8988T (cell line): ENCODE measurements at places on chromosomes 7 and 10.
A peak's percentile ranks its signal among the peaks of the same experiment; 100 is the strongest.

- DNase-seq: no peak
Measured at GRCh38 chr7:140005341-140005740, 57.4 kb downstream of the PARP12 start.

GRCh38 chr10:132193907-132194552, 7.3 kb downstream of the DPYSL4 start:
- no peak for DNase-seq

GRCh38 chr7:76069238-76069638, 21.3 kb downstream of the MDH2 start:
- DNase-seq: no peak

GRCh38 chr7:116327752-116328151, 117.4 kb downstream of the TES start:
- no peak for DNase-seq

GRCh38 chr7:20330239-20330927, at the start of gene ITGB8:
ITGB8 (plus strand) TSS chr7:20330900; CDS start chr7:20331807, 907 bp downstream.
- peak; percentile 20 for DNase-seq

DNA sequence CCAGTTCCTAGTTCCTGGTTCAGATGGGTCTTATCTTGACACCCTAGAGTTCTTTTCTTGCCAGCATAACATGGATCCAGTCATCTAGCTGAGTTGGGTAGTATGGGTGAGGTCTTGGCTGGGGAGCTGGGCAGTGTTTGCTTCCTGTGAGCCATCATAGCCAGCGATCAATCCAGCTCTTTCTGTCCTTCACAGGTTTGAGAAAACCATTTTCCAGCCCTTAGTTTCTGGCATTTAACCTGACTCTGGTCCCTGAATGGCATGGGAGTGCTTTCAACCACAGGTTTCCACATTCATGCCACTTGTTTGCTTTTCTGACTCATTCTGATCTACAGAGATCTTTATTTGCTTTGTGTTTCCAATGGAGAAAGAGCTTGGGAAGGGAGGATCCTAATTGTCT, 8.6 kb downstream of the SLC13A1 start:
- DNase-seq: no peak

DNA sequence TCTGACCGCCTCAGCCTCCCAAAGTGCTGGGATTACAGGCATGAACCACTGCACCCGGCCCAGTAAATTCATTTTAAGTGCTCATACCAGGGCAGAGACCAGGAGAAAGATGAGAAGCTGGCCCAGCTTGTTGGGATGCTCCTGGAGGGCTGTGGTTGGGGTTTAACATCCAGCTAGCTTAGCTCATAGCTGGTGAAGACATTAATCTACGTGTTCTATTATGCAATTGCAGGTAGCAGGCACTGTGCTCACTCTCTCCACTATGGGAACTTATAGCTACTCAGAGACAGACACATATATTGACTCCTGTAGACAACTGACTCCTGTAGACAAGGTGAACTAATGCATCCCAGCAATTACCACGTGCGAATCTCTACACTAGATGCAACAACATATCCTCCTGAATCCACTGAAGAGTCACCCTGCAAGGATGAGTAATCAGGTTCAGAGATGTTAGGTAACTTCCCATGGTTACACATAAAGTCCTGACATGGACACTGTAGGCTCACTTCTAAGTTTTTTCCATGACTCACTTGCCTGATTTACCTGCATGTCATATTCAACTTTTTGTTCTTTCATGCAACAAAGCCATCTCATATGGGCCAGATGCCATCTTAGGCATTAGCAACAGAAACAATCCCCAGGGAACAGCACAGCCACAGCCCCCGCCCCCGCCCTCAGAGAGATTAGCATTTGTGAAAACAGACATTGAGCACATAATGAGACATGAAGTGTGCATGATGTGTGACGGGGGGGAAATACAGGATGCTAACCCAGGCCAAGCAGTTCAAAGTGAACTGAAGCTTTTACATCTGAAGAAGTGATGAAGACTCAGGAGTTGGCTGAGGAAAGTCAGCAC, 37.2 kb downstream of the ERLIN1 start:
- no peak for DNase-seq

- no peak for DNase-seq
Measured at GRCh38 chr10:110765513-110766319, 106.0 kb upstream of the PDCD4 start.

GRCh38 chr10:118764195-118764594, 9.4 kb upstream of the CACUL1 start:
- no peak for DNase-seq

- DNase-seq: no peak
Measured at GRCh38 chr10:88865281-88865876, 13.7 kb upstream of the ANKRD22 start.

GRCh38 chr10:86569335-86569734, 47.7 kb upstream of the WAPL start:
- no peak for DNase-seq

DNA sequence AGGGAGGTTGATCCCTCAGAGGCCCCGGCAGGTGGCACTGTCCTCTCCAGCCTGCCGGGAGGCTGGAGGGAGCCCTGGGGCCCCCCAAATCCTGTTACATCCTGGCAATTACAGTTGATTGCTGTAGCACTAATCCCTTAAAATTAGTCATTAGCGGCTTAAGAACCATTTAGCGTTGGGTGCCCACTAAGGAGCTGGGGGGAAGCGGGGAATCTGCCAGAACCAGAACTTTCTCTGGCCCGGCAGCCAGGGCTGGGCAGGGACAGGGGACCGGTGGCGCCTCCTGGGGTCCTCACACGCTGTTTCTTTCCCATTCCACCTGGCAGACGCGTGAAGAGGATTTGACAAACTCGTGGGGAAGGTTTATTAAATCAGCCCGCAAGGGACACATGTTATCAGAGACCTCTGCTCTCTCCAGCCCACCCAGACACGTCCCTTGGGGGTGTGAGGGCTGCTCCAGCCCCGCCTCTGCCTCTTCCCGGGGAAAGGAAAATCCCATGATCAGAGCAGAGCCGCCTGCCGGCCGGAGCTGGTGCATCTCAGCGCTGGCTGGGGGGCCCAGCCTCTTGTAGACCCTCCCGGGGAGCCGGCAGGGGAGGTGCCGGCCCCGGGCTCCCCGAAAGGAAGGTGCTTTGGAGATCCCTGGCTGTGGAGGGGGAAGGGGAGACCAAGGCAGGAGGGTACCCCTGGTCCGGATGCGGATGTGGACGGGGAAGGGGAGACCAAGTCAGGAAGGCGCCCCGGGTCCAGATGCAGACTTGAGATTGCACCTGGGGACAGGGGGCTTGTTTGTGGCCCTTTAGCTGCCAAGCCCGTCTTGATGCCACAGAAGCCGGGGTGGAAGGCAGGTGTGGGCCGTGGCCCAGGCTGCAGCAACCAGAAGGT, 142.7 kb downstream of the ELFN1 start:
- peak; percentile 70 for DNase-seq

- no peak for DNase-seq
Measured at GRCh38 chr10:46293832-46294640, 7.2 kb downstream of the ANTXRL start.

DNA sequence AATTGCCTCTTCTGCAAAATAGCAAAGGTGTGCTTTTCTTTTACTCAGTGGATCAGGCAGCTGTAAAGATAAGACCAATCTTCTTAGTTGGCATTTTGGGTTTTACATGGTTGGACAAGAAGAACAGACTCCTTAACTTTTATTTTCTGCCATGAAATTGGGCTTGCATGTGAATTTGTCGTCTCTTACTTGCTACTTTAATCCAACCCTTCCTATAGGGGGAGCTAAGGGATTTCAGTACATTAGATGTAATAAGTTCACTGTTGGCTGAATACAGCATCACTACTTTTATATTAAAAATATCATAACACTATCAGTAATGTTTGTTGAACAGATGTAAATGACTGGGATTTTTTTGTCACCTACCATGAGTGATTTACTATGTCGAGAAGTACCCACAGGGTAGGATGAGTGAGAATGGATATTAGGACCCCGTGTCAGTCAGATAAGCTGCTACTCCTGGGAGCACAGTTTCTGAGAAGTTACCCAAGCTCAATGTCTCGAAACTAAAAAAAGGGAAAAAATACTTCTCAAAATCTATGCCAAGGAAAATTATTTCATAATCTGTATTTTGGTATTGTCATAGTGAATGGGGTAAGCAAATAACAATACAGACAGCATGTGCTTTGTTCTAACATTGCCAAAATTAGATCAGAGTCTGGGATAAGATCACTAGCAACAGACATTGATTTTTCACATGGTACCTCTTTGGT, 127.4 kb upstream of the AGR3 start:
- DNase-seq: no peak

DNA sequence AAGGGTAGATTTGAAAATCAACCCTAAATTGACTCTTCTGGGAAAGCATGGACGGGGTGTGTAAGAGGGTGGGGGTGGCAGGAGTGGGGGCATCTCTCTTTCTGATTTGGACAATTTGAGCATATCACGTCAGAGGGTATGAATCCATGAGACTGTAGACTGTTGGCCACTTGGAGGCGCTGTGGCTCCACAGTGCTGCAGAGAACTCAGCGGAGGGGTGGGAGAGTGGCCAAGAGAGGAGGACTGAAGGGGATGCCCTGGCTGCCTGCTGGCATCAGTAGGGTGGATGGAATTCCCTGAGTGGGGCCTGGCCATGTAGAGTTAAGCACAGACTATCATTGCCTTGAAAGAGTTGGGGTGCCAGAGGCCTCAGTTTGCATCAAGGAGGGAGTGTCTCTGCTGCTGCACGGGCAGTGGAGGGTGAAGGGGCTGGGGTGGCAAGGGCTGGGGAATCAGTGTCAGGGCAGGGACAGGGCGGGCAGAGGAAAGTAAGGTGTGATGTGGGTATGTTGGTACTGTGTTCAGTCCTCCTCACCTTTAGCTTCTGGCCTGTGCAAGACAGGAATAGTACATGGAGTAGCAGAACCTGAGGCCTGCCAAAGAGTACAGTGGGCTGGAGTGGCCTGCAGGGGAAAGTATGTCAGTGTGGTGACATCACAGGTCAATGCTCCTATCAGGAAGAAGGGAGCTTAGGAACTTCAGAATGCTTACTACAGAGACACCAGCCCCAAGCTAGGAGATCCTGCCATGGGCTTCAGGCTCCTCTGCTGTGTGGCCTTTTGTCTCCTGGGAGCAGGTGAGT, 133.5 kb upstream of the PRSS58 start:
- DNase-seq: no peak

DNA sequence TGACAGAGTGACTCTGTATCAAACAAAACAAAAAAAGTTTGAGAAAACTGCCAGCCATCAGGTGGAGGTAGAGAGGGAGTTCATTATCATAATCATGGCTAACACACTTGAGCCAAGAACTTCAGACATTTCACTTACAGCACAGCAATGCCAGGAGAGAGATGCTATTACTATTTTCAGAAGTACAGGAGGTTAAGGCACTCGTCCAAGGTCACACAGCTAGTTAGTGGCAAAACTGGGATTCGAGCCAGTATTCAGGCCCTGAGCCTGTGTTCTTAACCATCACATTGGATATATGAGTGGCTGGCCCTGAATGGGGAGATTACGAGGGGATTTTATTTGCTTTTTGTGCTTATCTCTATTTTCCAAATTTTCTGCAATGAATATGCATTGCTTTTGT, 24.8 kb upstream of the UNC5B start:
- no peak for DNase-seq

DNA sequence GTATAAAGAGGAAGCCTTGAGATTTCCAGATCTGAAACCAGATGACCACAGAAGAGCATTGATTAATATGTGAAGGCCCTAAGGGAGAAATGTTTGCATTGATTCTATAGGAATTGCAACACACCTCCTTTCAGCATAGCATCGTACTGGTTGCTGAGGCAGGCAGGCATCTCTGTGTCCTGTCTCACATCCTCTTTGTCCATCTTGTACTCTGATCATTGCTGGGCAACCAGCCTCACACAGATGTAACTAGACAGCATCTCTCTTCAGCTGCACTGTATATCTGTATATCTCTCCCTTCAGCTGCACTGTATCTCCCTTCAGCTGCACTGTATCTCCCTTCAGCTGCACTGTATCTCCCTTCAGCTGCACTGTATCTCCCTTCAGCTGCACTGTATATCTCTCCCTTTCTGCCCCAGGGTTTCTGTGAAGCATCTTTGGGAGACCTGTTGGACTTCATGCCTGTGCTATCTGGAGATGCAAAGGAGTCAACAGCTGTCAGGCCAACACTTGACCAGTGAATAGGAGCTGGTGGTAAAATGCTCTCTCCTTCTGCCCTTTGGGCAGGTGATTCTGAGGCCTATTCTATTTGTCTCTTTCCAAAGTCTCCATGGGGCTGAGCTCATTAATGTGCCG, 40.3 kb downstream of the TMEM178B start:
- no peak for DNase-seq

DNA sequence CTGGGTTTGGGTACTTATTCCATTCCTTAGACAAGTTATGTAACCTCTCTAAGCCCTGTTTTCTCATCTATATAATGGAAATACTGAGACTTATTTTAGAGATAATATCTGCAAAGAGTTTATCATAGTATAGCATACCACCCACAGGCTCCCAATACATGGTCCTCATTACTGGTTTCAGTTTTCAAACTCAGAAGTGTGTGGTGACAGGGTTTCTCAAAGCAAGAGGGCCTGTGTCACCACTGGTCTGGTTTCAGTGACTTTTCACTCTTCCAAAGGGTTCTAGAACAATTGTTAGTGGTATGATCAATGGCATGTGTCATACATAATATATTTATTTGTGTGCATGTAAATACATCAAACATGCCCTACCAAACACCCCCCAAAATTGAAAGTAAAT, 89.2 kb upstream of the BMPER start:
- no peak for DNase-seq

GRCh38 chr7:150665896-150666295, 19.6 kb upstream of the GIMAP2 start:
- DNase-seq: no peak

DNA sequence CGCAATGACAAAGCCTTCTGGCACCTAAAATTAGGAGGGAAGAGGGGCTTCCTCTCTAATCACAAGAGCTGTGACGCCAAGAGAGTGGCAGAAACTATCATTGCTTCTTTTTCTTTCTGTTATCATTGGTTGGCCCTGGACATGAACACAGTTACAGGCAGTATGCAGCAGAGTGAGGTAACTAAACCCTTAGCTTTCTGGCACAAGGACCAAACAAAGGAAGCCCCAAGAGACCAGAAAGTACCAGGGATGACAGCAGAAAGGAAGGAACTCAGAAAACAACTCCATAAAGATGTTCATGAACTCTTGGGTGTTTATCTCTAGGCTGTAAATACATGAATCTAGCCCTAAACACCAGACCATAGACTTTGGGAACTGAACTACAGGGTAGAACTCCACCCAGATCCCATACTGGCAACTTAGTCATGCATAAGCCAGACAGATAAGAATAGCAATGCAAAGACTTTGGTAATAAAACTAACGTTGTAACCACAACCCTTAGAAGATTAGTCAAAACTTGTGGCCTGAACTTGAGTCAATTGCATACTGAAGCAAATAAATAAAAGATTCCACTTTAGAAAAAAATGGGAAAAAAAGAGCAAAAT, 195.7 kb upstream of the PTN start:
- DNase-seq: no peak

- no peak for DNase-seq
Measured at GRCh38 chr10:111161109-111161874, 84.5 kb downstream of the ADRA2A start.
